ENCODE measurements at places on chromosomes 2 and 18. TPM values are rescaled to one million over a fixed set of nuclear protein-coding genes. Genes with fewer than 3 reads are reported as not detected.

GRCh38 chr18:5467671-5468070 lies 76.1 kb downstream of the EPB41L3 start:
- no peaks in the 10 kb centered on the region for H3K27me3 ChIP-seq
- H3K36me3 ChIP-seq: no peaks in the 10 kb centered on the region
- no peaks in the 10 kb centered on the region for H3K4me1 ChIP-seq
- no peak overlapping the region for H3K4me3 ChIP-seq
- DNase-seq: no peak

DNA sequence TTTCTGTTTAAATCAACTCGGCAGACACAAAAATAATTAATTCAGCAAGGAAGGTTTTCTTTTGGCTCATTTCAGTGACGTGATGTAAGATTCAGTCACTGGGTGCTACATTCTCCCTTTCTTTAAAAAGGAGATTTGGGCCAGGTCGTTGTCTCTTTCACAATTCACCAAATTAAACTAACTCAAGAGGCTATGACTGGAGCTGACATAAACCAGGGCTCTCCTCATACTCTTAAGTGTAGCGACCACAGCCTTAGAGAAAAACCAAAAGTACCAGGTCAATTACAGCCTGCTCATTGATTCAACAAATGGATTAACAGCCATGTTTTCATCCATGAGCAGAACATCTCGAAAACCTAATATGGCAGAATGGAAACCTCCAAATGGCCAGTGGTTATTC lies 85.7 kb downstream of the PAX3 start:
- no peak overlapping the region for H3K4me3 ChIP-seq
- no peak overlapping the region for H3K27ac ChIP-seq
- H3K36me3 ChIP-seq: no peaks in the 10 kb centered on the region

GRCh38 chr2:151280271-151280670 lies 9.2 kb downstream of the NMI start:
- H3K27me3 ChIP-seq: no peaks in the 10 kb centered on the region
- no peak overlapping the region for H3K27ac ChIP-seq
- peaks cover 21% of the 10 kb centered on the region for H3K36me3 ChIP-seq

- peaks cover 50% of the 10 kb centered on the region for H3K36me3 ChIP-seq
- H3K4me1 ChIP-seq: no peaks in the 10 kb centered on the region
- no peaks in the 10 kb centered on the region for H3K27me3 ChIP-seq
- no peak for DNase-seq
These were observed 61.0 kb downstream of the LPIN1 start for GRCh38 chr2:11807156-11808015.

DNA sequence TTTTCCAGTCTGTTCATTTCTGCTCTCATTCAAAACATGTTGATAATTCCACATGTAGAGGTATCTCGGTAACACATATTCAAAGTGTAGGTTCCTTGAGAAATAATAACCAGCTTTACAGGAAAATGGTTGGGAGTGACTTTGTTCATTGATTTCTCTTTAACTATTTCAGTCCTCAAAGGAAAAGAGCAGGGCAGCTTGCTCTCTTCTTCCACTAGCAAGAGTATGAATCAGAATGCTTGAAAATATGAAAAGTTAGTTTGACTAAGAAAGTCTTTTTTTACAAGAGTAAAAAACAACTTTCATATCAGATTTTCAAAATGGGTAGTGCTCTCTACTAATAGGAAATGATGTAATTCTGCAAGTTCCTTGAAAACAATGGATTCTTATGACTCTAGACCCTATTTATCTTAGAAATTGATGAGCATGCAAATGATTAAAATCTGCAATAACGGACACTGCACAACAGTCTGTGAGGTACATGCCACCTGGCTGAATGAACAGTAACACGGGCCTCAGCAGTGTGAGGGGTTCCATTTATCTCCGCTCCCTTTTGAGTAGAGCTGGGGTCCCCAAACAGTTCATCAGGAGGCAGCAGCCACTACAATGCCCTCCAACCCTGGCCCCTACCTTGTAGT lies 65.6 kb downstream of the IRS1 start:
- no peak for DNase-seq
- no peaks in the 10 kb centered on the region for H3K4me1 ChIP-seq
- no peaks in the 10 kb centered on the region for H3K36me3 ChIP-seq
- H3K27ac ChIP-seq: no peak overlapping the region
- no peak overlapping the region for H3K4me3 ChIP-seq

SOX11 gene
- total RNA-seq: not detected

Data from CD8-positive, alpha-beta memory T cell (primary cell).